ENCODE measurements at places on chromosomes 11 and 22.

DNA sequence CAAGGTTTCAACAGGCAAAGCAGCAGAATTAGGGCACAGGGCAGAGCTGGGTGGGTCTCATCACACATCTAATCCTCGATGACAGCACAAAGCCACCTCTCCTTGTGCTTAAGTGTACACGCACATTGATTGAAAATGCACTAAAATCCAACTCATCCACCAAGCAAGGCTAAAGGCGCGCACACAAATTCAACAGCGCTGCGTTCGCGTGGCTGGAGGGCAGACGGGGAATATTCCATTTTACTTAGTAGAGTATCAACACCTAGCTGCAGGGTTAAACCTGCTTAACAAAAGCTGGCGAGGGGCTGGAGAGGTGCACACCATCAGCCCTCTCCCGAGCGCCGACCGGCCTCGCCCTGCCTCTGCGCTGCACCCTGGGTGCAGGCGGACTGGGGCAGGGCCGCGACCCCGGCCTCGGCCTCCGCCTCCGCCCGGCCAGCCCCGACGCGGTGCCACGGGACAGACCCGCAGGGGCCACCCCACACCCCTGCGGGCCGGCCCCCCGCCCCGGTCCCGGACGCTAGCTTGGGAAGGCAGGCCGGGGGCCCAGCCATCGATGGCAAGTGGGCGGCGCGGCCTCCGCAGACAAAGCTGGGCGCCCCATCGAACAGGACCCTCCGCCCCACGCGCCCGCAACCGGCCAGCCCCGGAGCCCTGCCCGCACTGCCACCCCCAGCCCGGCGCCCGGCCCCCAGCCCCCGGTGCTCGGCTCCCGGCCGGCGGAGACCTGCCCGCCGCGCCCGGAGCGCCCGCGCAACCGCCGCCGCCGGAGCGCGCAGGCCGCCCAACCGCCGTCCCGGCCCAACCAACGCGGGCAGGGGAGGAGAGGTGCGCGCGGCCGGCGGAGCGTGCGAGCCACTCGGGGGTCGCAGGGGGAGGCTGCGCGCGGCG, 929 bp downstream of the PRDM10 start:
- H3K27ac ChIP-seq: peak overlapping the region; percentile 99
- H3K4me1 ChIP-seq: no peaks in the 10 kb centered on the region
- H3K4me3 ChIP-seq: peak overlapping the region; percentile 79
- peak; percentile 60 for DNase-seq
- no peaks in the 10 kb centered on the region for H3K36me3 ChIP-seq

DNA sequence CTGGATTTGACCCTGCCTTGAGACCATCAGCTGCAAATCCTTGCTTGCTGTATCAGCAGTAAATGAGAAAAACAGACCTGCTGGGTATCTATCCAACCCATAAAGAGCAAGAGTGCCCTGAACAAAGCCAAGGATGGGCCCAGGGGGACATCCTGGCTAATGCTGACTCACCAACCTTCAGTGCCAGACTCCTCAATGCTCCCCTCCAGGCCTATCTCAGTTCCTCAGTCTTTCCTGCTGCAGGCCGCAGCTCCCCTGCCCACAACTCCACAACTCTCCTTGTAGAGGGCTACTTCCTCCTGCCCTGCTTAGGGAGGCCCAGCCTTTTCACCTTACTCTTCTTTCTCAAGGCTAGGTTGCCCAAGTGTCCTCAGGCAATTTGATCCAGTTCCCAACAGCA, 2.6 kb downstream of the LAMTOR1 start:
- no peaks in the 10 kb centered on the region for H3K27me3 ChIP-seq
- H3K4me3 ChIP-seq: no peak overlapping the region
- peaks cover 14% of the 10 kb centered on the region for H3K4me1 ChIP-seq

- no peaks in the 10 kb centered on the region for H3K4me1 ChIP-seq
- no peak overlapping the region for H3K27ac ChIP-seq
- no peak overlapping the region for H3K4me3 ChIP-seq
- DNase-seq: no peak
- H3K27me3 ChIP-seq: no peaks in the 10 kb centered on the region
These were observed 81.8 kb upstream of the SHANK2 start for GRCh38 chr11:71334191-71334590.

DNA sequence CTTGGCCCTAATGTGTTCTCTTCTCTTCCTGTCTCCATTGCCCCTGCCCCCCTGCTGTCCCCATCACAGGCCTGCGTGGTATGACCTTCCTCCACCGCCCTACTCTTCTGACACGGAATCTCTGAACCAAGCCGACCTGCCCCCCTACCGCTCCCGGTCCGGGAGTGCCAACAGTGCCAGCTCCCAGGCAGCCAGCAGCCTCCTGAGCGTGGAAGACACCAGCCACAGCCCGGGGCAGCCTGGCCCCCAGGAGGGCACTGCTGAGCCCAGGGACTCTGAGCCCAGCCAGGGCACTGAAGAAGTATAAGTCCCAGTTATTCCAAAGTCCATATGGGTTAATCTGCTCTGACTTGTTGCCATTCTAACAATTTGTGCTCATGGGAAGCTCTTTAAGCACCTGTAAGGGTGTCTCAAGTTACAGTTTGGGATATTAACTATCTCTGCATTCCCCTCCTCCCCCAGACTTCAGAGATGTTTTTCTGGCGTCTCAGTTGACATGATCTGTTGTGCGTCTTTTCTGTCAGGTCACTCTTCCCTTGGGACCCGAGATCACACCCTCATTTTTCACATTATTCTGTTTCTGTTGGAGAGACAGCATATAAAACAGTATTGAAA, 60.0 kb downstream of the COMMD9 start:
- no peaks in the 10 kb centered on the region for H3K4me1 ChIP-seq
- H3K4me3 ChIP-seq: no peak overlapping the region
- no peak overlapping the region for H3K27ac ChIP-seq
- no peaks in the 10 kb centered on the region for H3K27me3 ChIP-seq
- peaks cover 6% of the 10 kb centered on the region for H3K36me3 ChIP-seq

DNA sequence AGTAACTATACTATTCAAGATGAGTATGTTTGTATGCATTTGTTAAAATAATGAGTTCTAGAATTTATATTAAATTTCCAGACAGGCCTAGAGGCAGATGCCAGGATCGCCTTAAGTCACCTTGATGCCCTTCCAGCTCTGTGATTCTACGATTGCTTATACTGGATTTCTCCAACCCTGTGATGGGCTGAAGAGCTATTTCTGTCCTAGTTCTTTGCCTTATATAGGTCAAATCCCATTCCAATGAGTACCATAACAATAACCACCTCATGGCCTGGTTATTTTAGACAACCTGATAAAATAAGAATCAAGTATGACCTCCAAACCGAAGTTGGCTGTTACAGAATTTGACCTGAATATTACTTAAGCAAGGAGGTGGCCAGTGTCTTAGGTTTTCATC, 79.8 kb upstream of the BLID start:
- no peaks in the 10 kb centered on the region for H3K4me1 ChIP-seq
- no peaks in the 10 kb centered on the region for H3K27me3 ChIP-seq
- DNase-seq: no peak
- no peak overlapping the region for H3K4me3 ChIP-seq
- H3K36me3 ChIP-seq: no peaks in the 10 kb centered on the region
- H3K27ac ChIP-seq: no peak overlapping the region
